Astrocyte of the hippocampus (primary cell): ENCODE measurements at places on chromosomes 4 and X.

GRCh38 chr4:147370473-147370872 lies 110.4 kb upstream of the EDNRA start:
- DNase-seq = peak; percentile 22

DNA sequence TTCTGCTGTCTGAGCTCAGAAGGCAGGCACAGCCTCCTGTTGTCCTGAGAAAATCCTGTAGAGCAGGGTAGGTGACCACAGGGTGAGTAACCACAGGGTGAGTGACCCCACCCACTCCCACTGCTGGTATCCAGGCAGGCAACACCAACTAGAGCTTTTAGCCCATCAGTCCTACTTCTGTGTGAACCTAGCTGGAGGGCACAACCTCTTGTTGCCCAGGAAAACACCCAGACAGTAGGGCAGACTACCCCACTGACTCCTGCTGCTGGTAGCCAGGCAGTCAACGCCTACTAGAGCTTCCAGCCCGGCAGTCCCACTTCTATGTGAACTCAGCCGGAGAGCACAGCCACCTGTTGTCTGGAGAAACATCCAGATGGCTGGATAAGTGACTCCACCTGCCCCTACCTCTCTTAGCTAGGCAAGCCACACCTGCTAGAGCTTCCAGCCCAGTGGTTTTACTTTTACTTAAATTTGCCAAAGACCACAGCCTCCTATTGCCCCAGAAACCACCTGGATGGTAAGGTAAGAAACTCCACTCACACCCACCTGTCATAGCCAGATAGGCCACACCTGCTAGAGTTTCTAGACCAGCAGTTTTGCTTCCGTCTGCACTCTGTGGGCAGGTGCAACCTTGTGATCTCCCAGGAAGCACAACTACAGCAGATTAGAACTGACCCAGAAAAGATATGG lies 371.6 kb downstream of the INPP4B start:
- no peak for DNase-seq

DNA sequence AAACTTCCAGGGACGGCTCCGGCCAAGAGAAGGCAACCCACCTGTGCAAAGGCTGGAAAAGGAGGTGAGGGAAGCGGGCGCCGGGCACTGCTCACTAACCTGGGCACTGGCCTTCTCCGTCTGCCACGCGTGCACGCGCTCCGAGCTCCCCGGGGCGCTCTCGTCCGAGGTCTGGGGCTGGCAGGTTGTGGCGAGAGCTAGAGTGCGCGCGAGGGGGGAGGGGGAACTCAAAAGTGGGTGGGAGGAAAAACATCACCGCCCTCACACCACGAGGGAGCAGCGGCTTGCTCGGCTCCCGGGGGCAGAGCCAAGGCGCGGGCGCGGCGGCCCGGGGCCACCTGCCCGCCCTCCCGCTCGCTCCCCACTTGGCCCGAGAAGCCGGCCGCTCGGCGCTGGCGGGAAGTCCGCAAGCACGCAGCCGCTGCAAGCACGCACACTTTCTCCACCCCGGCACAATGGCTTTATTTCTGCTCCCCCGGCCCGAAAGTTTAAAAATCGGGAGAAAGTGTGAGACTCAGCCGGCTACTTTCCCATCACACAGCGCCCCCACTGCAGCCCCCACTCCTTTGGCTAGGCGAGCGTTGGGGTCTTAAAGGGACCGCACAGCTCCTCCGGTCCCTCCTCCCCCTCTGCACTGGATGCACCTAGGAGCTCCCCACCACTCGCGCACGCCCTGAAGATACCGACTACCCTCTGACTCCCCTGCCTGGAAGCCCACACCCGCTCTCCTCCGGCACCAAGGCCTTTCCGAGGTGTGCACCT lies at the start of gene CHRDL1:
CHRDL1 (minus strand) TSS at position 173 of the 762 bp plus-strand sequence. CDS start 3,636 bp downstream, outside the sequence.
- DNase-seq = peak; percentile 68

- DNase-seq = no peak
Measured at GRCh38 chr4:187157380-187157958, 433.8 kb upstream of the FAT1 start.

DNA sequence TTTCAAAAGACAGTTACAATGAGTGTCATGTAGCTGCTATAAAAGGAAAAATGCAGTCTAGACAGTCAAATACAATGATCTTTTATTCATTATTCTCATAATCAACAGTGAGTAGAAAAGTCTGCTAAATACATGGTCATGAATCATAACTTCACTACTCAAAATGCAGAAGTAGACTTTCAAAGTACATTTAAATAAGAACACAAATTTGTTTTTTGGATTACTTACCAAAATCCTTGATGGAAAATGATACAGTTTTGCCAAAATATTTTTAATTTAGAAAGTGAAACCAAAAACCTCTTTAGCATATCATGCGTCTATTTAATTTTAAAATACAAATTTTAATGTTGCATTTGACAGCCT lies 4.9 kb downstream of the ACSL4 start:
- DNase-seq = no peak

DNA sequence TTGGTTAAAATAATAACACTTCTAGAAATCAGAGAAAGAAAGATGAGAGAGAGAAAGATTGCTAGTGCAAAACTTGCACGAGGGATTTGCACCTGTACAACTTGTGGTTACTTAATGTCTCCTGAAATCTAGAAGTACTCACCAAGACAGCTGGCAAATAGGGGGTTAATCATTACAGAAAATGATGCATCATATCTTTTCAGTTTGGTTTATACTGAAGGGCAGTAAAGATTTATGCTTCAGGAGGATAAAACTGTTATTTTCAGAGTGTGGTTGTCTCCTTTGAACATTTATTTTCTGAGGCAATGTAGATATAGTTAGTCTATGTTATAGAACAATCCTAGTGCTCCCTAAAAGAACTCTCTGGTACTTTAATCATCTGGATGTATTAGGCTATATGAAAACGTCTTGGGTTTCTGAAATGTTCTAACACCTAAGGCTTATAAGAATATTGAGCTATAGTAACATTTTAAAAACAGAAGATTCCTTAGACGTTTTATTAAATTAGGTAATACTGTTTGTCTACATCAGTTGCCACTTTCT lies 13.3 kb downstream of the ATOH1 start:
- no peak for DNase-seq

DNA sequence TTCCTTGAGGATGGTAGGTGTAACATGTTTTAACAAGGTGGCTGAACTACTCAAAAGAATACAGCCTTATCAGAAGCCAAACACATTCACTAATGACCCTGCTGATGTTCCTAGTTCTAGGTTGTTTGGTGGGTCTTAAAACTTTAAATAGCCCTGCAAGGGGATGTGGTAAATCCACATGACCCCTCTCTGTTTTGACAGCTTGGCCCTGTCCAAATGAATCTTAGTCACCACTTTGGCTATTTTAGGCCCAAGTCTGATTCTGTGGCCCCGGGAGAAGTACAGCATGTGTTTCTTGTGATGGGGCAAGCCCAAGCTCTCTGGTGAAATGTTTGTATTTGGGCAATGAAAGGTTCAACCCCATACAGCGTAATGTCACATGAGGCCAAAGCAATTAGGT lies 54.5 kb upstream of the GPR34 start:
- DNase-seq = peak; percentile 10

DNA sequence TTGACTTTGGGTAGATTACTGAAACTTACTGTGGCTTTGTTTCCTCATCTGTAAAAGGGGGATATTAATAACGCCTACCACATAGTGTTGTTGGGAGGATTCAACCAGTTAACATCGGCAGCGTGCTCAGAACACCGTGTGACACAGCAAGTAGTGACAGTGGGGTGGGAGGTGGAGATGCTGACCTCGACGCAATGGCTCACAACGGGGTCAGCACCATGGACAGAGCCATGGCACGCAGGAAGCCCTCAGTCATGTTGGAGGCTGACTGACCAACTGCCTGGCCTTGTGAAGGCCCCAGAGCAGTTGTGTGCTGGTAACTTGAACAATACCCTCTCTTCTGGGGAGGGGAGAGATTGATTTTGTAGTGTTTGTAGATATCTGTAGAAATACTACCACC lies 93.2 kb downstream of the WFS1 start:
- DNase-seq = peak; percentile 65

- DNase-seq = peak; percentile 61
Measured at GRCh38 chrX:134026565-134027311, 41.3 kb upstream of the GPC3 start.

- no peak for DNase-seq
Measured at GRCh38 chrX:53087388-53087831, 5.2 kb downstream of the TSPYL2 start.

DNA sequence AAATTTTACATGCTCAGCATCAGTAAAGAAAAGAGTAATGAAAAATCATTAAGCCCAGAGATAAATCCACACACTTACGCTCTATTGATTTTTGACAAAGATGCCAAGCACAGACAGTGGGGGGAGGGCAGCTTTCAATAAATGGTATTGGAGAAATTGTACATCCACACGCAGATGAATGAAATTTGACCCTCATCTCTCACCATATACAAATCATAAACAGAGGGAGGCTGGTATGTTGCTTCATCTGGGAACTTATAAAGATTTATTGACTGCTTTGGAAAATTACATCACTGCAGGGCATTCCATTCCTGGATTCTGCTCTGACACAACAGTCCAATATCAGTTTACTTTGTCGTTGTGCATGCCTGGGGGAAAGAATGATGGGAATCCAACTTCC lies 58.4 kb upstream of the XAGE1A start:
- no peak for DNase-seq

DNA sequence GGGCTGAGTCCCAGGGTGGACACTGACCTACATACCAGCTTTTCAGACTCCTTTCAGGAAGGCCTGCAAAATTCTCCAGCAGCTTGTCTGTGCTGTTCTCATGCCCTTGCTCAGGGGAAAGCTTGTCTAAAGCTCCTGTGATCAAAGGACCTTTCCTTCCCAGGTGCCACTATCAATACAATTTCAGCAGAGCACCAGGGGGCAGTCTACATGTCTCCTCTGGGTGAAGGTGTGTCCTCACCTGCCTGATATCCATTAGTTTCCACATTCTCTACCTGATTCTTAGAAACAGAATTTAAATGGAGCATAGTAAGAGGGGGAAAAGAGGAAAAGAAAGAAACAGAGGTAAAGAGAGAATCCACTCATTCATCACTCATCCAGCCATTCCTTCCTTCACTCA lies 114.2 kb downstream of the PPARGC1A start:
- no peak for DNase-seq

DNA sequence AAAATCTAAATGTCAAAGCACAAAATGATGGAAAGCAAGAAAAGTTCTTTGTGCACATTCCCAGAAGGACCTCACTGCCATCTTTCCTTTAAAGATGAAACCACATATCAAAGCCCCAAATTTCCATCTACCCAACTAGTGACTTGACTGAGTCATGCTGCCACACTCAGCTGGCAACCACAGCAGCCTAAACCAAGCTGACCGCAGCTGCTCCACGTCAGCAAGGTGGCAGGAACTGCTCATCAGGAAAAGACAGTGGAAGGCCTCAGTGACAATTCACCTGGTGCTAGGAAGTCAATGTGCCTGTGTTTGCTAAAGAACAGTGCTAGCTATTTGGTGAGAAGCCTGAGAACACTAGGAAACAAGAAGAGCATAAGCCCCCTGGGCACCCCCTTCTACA lies 26.1 kb downstream of the ACOX3 start:
- DNase-seq = no peak

- DNase-seq = no peak
Measured at GRCh38 chr4:30619679-30620078, 100.5 kb upstream of the PCDH7 start.

- no peak for DNase-seq
Measured at GRCh38 chr4:56976837-56977320, 527 bp downstream of the NOA1 start.

DNA sequence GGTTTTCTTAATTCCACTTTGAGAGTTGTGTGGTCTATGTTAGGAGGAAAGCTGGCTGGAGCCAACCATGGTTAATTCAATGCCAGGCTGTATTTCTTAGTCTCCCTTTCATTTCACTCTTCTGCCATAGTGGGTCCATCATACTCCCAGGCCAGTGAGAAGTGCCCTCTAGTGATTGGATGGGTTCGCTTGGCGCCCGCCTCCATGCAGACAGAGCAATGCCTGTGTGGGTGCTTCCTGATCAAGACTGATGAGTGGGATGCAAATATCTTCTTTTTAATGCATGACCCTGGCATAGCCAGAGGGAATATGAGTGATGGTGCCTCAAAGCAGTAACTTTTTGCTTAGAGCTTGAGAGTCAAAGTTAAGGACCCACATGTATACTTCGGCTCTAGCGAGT lies 6.4 kb downstream of the BMX start:
- no peak for DNase-seq

DNA sequence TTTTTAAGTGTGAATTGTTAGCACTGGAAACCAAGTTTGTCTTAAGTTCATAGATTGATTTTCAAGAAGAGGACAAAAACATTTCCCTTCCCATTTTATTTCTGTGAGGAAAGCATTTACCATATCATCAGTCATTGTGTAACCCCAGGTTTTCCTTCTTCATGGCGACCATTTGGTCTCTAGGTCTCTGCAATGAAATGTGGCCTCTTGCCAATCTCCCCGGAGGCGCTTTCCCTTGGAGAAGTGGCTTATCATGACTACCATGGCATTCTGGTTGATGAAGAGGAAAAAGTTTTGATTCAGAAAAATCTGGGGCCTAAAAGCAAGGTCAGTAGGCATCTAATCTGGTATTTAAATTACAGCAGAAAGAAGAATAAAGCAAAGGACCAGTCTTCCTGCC lies 54.4 kb downstream of the ADD1 start:
- DNase-seq = peak; percentile 11

- no peak for DNase-seq
Measured at GRCh38 chr4:111108153-111108552, 485.3 kb upstream of the PITX2 start.

GRCh38 chr4:1748465-1748995 lies 27.2 kb downstream of the TACC3 start:
- peak; percentile 88 for DNase-seq

DNA sequence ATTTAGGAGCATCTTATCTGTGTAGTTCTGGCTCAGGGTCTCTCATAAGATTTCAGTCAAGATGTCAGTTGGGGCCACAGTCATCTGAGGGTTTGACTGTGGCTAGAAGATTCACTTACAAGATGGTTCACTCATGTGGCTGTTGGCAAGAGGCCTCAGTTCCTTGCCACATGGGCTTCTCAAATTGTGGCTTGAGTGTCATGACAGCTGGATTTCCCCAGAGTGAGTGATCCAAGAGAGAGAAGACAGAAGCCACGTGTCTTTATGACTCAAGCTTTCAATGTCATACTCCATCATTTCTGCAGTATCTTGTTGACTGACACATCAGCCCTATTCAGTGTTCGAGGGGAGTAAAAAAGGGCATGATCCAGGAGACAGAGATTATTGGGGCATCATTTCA lies 131.3 kb upstream of the AP1S2 start:
- DNase-seq = no peak

- DNase-seq = no peak
Measured at GRCh38 chr4:37320513-37321235, 76.1 kb downstream of the NWD2 start.

DNA sequence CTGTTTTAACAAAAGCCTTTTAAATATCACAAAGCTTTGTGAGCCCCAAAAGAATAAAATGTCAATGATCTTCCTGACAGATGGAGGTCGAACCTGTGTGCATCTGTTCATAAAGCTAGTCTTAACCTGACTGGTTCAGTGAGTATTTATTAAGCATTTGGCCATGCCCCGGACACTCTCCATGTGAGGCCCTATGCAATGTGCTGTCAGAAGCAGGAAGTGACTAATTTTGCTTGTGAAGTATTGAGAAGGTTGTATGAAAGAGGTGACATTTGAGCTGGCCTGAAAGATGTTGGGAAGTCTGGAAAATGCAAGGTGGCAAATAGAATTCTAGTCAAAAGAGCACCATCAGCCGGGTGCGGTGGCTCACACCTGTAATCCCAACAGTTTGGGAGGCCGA lies 171.4 kb downstream of the MSL3 start:
- no peak for DNase-seq

GRCh38 chr4:139669890-139670289 lies 4.3 kb downstream of the MGST2 start:
- no peak for DNase-seq

GRCh38 chrX:87582453-87582852 lies 64.9 kb downstream of the KLHL4 start:
- no peak for DNase-seq
